ENCODE measurements at places on chromosomes 3 and 15.

DNA sequence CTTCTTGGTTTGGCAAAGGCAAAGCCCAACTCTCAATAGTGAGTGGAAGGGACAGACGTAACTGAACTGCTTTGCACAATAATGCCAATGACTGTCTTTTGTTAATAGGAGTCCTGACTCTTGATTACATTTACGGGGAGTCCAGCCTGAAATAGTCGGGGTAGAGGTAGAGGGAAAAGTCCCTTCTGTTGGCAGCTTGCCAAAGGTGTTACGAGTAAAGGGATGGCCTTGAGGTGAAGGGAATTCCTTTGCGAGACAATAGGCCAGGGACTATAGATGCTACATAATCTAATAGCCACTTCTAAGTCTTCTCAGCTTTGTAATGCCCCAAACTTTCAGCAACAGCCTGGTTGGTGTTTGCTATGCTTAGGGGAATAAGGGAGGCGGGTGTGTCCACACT, 2.2 kb upstream of the SENP2 start:
- DNase-seq: no peak

DNA sequence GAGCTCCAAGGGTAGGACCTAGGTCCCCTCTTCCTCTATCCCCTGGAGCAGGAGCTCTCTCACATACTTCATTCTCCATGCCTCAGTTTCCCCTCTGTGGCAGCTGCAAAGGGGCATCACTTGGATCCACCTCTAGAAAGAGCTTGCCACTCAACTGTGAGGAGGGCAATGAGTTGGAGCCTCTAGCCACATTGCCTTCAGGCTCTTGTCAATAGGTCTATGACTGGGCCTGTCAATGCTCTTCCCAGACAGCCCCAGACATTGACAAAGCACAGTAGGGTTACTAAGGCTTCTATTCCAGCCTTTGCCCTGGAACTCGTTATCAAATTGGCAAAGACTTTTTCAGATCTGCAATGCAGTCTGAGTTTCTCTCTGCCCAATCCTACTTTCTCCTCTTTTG, 4.4 kb upstream of the VIPR1 start:
- DNase-seq: no peak

DNA sequence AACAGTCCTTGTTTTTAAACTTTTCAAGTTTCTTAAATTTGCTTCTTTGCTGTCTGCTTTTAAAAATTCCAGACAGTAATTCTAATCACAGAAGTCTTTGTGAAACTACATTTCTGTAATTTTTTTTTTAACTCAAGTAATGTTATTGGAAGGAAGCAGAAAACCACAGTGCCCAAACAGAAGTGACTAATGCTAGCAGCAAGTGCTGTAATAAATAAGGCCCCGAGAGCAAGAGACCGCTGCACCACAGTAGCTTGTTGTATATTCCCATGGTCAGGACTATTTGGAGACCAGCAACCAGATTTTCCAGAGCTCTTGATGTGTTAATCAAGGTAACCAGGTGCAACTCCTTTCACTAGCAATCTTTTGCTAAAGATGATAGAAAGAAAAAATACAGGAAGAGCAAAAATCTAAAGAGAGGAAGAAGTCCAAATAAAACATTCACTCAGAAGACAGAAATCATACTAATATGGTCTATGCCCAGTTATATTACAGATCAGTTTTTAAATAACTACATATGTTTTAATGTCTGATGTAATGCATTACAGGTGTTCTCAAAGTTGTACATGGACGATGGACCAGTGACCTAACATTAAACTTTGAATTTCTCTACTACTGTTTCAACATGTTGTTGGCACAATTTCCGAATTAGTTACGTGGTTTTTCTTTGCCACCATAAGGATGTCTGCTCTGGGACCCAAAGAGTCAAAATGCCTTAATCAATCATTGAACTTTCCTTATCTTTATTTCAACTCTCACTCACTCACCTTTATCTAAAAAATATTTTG, 36.4 kb downstream of the WWTR1 start:
- DNase-seq: no peak

- DNase-seq: no peak
Observed at GRCh38 chr3:111210866-111211564, 139.4 kb downstream of the NECTIN3 start.

DNA sequence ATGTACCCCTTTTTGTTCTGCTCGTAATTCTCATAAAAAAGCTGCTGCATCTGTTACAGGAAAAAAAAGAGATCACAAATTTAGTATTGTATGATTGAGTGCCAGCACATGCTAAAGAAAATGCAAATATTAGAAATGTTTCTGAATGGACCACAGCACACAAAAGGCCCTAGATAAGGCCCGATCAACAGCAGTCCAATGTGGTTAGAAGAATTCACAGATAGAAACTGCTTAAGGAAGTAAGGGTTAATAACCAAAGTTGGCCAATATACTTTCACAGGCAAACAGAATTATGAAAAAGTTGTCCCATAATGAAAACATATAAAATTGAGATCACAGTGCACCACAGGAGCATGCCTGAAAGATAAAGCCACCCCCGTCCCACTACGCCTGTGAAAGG, 72.9 kb downstream of the CHSY1 start:
- no peak for DNase-seq

DNA sequence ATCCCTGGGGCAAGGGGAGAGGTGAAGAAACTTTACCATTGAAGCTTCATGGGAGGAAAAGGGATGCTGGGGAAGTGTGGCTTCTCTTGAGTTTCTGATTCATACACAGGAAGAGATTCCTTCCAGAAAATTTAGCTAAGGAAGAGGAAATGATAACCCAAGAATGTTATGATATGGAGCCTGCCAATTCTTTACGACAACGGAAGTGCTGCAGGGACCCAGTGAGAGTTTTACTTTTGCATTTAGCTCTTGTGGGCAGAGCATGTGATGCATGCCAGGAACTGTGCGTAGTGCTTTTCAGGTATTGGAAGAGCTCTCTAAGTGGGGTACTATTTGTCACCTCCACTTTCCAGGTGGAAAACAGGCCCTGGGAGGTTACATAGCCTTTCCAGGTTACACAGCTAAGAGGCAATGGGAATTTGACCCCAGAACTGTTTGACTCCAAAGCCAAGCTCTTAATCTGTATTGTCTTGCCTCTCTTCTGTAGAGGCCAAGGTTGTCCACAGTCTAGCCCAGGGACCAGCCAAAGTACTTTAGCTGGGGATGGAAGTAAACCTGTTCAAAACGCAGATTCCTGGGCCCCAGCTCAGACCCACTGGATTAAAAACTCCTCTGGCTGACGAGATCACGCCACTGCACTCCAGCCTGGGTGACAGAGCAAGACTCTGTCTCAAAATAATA, 23.0 kb downstream of the CMTM7 start:
- DNase-seq: no peak

DNA sequence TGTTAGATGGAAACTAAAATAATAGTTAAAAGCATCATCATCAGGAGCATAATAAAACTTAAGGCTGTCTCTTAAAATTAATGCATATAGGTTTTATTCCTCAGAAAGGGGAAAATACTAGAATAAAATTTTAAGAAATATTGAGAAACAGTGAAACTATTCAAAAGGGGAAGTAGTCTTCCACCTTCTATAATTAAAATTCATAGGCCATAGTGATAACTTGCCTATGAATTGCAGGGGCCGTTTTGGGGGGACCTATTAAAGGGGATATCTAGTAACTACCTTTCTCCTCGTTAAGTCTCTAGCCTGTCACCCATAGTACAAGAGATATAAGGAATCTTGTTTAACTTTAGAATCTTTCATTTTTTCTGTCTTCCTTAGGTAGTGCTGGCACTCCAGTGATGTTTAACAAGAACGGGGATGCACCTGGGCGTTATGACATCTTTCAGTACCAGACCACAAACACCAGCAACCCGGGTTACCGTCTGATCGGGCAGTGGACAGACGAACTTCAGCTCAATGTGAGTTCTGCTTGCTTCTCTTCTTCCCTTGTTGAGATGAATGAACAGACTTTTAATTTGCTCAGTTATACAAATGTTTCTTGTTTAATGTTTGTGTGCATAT, 600.4 kb downstream of the GRM7 start:
- no peak for DNase-seq

GRCh38 chr15:100873029-100873677, 6.5 kb upstream of the ALDH1A3 start:
- DNase-seq: no peak

DNA sequence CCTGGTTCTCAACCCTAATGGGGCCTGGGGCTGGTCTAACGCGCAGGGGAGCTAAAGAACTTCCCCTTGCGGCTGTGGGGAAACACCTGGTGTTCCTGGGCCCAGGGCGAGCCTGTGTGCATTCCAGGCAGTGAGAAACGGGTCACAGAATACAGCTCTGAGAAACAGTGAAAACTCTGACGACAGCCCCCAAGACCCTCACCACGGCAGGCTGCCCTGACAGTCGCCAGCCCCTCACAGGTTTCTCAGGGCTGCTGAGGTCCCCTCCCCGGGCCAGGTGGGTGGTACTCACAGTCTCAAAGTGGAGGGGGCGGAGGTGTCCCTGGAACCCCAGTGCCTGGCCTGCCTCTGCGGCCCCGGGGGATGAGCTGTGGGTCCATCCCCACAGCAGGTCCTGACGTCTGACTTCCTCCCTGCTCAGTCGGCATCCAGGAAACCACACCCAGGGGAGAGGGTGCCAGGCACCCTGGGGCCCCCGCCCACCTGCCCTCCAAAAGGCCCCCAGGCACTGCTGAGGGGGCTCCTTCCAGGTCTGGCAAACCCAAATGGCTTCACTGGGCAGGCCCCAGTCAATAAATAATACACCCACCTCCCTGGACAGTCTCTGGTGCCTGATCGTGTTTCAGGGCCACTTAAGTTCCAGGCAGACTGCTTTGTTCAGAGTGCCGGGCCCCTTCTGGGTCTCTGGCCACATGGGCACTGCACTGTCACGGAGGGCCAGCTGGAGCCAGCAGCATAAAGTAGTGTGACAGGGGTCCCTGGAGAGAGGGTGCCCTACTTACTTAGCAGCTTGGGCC, 57.7 kb downstream of the IQSEC1 start:
- no peak for DNase-seq

DNA sequence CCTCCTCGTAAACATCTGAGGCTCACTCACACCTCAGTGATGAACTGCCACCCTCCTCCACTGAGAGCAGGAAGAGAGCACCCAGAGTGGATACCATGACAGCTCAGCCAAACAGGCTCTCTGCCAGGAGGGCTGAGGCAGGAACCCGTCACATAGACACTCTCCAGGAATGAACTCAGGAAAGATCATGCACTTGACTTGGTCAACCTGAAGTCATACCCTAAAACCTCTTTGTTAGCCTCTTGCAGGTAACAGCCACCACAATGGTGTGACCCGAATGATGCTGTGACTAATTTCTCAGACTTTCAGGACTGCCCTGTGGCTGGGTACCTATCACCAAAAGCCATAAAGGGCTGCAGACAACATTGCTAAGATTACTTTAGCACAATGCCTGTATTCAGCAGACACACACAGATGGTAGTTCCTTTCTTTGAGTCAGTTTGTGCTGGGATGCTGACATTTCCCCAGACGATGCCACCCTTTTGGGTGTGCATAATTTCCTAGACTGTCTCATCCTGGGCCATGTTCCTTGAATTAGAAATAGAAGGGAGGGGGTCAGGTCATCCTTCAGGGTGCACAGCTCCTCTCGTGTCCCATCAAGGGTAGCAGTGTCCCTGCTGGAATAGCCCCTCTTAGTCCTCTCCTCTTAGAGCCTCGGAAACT, 30.3 kb downstream of the CX3CR1 start:
- DNase-seq: no peak

DNA sequence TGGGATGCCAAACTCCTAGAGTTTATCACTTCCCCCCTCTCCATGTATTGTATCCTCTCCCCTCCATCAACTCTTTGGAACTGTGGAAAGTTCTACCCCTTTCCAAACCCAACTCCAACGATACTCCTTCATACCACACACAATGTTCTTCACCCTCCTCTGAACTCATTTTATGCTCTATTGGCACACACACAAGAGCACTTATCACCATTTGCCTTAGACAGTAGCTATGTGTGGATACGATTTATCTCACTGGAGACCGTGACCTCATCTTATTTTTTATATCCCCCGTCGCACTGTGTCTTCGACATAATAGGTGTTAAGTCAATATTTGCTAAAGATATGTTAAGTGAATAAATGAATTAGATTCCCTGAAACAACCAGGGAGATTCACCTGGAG, 316.5 kb upstream of the PROK2 start:
- DNase-seq: no peak

DNA sequence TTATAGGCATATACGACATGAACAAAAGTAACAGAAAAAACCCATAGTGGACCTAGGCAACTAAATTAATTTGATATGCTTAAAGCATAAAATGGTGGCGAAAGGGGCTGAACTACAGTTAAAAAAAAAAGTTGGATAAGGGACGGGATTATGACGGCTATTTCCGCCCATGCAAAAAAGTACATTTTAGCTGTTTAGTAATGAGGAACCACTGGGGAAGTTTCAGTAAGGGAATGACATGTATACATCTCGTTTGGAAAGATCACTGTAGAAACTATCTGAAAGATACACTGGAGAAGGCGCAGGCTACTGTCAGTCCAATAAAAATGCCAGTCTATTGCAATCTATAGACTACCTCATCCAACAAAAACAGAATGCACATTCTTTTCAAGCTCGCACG, 65.6 kb downstream of the ZNF148 start:
- DNase-seq: no peak

- no peak for DNase-seq
Observed at GRCh38 chr3:124363476-124363875, 366.8 kb upstream of the UMPS start.

GRCh38 chr3:107954845-107955244, 136.0 kb downstream of the CD47 start:
- no peak for DNase-seq

- no peak for DNase-seq
Observed at GRCh38 chr15:36186376-36186775, 393.1 kb upstream of the CDIN1 start.

- no peak for DNase-seq
Observed at GRCh38 chr3:196012941-196013476, 68.9 kb downstream of the TFRC start.

- DNase-seq: no peak
Observed at GRCh38 chr15:62850318-62850717, 192.2 kb upstream of the TPM1 start.

Data from NCI-H1436 treated with DMSO at 0.1 percent for 48 hours (cell line).